ENCODE measurements at places on chromosomes 16 and 17.

DNA sequence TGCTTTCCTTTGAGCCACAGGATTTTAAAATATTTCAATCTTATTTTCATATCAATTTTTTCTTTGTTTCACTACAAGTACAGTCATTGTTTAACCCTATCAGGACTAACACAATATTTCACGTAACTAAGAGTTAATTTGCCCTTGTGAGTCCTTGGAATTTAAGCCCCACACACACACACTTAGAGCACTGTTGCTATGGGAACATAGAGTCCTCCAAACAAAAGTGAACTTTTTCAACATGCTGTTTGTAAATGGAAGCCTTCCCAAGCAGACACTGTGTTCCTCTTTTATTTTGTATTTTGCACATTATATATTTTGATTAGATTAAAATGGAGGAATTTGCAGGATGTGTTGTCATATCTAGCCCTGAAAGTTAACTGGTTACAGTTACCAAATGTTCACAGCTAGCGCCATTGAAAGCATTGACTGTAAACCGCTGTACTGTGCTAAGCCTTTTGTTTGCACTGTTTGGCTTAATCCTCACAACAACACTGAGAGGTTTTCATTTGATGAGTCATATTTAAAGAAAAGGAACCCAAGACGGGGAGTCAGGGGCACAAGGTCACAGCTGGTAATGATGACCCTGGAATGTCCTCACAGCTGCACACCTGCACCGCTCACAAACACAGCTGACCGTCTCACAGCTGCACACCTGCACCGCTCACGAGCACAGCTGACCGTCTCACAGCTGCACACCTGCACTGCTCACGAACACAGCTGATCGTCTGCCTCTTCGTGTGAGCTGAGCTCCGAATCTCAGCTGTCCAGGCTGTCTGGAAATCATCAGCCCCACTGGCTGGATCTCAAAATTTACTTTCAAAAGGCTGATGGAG is 6.3 kb downstream of the HSBP1 start:
- DNase-seq = no peak

GRCh38 chr17:37212179-37212578 is 163.6 kb upstream of the C17orf78 start:
- no peak for DNase-seq

- DNase-seq = no peak
These were observed 183.1 kb downstream of the SNX29 start for GRCh38 chr16:12159672-12160071.

GRCh38 chr16:79367822-79368221 is 232.7 kb downstream of the MAF start:
- DNase-seq = no peak

DNA sequence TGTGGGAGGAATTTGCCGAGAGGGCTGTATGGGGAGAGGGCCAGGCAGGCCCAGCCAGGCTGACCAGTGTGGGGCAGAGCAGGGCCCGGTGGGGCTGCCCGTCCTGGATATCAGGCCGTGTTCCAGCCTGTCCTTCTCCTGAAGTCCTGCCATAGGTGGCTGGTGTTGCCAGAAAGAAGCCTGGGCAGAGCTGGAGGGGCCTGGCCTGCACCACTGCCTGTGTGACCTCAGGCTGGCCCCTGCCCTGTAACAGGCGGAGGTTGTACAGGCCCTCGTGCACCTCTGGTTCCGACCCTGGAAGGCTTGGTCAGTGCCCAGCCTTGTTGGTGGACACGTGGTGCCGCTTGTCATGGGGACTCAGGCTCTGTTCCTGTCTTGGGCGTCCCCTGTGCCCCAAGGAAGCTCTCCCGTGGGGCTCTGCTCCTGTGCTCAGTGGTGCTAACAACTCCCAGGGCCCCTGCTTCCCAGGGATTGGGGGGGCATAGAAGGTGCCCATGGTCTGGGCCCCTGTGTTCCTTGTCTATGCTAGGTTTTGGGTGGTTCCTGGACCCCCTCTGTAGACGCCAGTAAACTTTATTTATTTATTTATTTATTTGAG is 33.3 kb downstream of the ADCY7 start:
- DNase-seq = no peak

GRCh38 chr17:14921936-14922335 is 343.2 kb downstream of the PMP22 start:
- no peak for DNase-seq

- DNase-seq = no peak
These were observed 2.4 kb upstream of the ZNF18 start for GRCh38 chr17:11999696-12000095.

All from germinal center (tissue), 1 donor.